ENCODE measurements at places on chromosomes 4 and X. TPM values are rescaled to one million over a fixed set of nuclear protein-coding genes. Genes with fewer than 3 reads are reported as not detected.

Gene ACE2
- 65.3 TPM for polyA plus RNA-seq

Gene FANCB
- 3.5 TPM for polyA plus RNA-seq

Gene MAGEA12
- not detected for polyA plus RNA-seq

Gene CENPE
- polyA plus RNA-seq: 16.6 TPM

Gene SRPK3
- polyA plus RNA-seq: 0.72 TPM

Gene NHSL2
- polyA plus RNA-seq: 8.5 TPM

Gene SH2D1A
- polyA plus RNA-seq: 0.13 TPM

All from right renal cortex interstitium (tissue), 3 donors.